ENCODE measurements at places on chromosomes 4 and X.
A peak's percentile ranks its signal among the peaks of the same experiment; 100 is the strongest.

GRCh38 chrX:55167124-55167803 is 52.9 kb upstream of the PAGE5 start:
- DNase-seq, result no peak

GRCh38 chrX:83845397-83845796 is 15.5 kb upstream of the CYLC1 start:
- peak; percentile 44 for DNase-seq

DNA sequence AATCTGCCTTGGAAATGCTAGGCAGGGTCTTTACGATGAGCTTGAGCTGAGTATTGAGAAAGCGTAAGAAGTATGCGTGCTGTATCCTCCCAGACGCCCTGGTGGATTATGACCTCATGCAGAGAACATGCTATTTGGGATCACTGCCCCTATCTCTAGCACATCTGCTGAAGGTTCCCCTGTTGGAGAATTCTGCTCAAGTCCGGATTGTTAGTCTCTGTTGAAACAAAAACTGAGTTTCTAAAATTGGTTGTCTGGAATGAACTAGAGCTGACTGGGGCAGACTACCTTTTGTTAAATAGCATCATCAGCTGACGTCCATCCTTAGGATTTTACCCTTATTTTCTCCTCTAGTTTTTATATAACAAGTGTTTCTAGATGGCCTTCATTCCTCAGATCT is 7.5 kb downstream of the FHDC1 start:
- no peak for DNase-seq

GRCh38 chr4:124854968-124855367 is 142.4 kb upstream of the ANKRD50 start:
- DNase-seq, result no peak

DNA sequence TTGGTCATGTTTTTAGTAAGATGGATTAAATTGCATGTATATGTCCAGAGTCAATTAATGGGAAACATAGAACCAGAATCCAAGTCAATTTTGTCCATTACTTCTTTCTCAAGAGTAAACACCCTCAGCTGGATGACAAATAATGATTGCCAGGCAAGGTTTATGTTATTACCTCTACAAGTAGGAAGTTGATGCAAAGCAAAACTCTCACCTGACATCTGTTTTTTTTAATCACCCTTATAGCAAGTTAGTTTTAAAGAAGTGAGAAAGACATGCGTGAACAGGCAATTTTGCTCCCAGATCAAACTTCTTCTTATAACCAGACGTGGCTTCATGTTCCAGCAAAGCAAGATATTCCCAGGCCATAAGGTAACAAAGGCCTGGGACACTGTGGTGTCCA is 348.5 kb upstream of the FTHL17 start:
- no peak for DNase-seq

GRCh38 chr4:123298801-123299200 is 97.8 kb upstream of the SPRY1 start:
- no peak for DNase-seq

GRCh38 chrX:49122499-49122898 is 1.0 kb downstream of the GPKOW start:
- no peak for DNase-seq

DNA sequence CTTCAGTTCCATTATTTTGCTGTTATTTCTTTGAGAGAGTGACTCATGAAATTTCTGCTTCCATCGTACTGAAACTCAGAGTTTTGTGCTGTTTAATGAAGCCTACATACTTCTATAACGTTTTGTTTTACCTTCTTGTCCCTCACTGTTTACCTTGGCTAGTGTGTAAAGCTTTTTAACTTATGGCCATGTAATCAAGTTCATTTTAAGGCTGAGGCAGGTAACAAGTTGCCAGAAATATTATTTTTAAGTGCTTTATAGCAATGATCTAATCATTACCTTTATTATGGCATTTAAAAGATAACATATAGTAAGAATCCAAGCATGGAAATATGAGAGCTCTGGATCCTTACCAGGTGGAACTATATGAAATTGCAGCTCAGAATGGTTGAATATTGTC is 102.3 kb upstream of the FAT1 start:
- no peak for DNase-seq

- DNase-seq, result no peak
These were observed 7.8 kb upstream of the MAP7D3 start for GRCh38 chrX:136258951-136259350.

- no peak for DNase-seq
These were observed 46.5 kb downstream of the RELL1 start for GRCh38 chr4:37639551-37640285.

DNA sequence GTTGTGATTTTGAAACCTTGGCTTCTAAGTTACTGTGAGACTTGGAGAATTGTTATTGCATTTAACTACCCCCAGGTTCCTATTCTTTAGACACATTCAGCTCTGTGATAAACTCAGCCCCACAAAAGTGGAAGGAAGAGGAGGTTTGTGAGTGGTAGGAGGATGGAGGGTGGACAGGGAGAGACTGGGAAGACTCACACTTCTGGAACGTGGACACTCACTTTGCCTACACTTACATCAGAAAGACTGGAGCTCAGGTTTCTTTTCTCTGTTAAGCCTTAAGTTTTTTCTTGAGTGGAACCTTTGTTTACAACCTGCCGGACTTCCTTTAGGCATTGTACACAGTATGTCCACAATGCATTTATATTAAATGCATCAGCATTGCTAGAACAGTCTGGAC is 99.0 kb downstream of the AREG start:
- DNase-seq, result no peak

GRCh38 chrX:47384502-47384901 is 14.1 kb downstream of the ZNF157 start:
- peak; percentile 76 for DNase-seq

DNA sequence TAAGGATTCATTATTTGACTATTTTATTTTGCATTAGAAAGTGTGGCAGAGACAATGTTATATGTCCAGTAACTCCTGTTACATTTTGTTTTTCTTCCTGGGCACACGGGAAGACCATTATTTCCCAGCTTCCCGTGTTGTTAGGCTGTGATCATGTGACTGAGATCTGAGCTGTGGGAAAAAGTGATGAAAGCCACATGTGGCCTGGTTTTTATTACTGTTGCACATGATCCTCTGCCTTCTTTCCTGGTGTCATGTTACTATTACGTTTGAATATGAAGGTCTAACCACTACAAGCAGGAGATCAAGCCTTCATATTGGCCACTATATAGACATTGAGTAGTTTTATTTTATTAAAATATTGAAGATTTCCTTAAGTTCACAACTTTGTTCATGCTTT is 28.2 kb upstream of the MID1 start:
- no peak for DNase-seq

DNA sequence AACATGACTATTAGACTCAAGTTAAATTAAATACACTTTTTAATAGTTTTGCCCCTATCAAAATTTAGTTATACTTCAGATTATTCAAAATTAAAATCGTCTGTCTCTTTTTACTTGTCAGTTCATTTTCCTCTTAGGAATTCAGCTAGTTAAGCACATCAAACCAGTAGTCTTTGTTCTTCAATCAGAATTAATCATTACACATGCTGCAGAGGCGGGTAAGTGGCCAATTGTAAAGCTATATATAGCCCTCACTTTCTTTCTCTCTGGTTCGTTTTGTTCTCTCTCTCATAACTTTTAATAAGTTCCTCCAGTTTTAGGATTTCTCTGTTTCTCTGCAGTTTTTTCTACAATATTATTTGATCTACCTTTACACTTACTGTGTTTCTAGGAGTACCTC is 359.1 kb upstream of the PABPC4L start:
- no peak for DNase-seq

- DNase-seq, result no peak
These were observed 33.6 kb downstream of the PTTG2 start for GRCh38 chr4:37993806-37994205.

- peak; percentile 33 for DNase-seq
These were observed 205.3 kb downstream of the TENM3 start for GRCh38 chr4:182448281-182449151.

- DNase-seq, result peak; percentile 61
These were observed 45.6 kb downstream of the SMARCA5 start for GRCh38 chr4:143558823-143559756.

- no peak for DNase-seq
These were observed 909.1 kb downstream of the FAT4 start for GRCh38 chr4:126223784-126224407.

- DNase-seq, result no peak
These were observed 253.4 kb downstream of the EPHA5 start for GRCh38 chr4:65416891-65417290.

- DNase-seq, result peak; percentile 10
These were observed 33.2 kb downstream of the RELL1 start for GRCh38 chr4:37652747-37653527.
